ENCODE measurements at places on chromosomes 7 and 10. TPM values are rescaled to one million over a fixed set of nuclear protein-coding genes. Genes with fewer than 3 reads are reported as not detected.

Gene CNTNAP2
- 0.03 TPM for total RNA-seq

Gene DLD
- total RNA-seq, result 92.6 TPM

Gene BEND7
- total RNA-seq, result 12.0 TPM

Gene EFCAB10
- 3.6 TPM for total RNA-seq

Gene GHRHR
- total RNA-seq, result not detected

Gene DUSP5
- 98.6 TPM for total RNA-seq

Gene USP6NL
- total RNA-seq, result 11.3 TPM

Gene LRIT1
- total RNA-seq, result not detected

Measured in A549 treated with CpdA at 1 μM for 4 hours (cell line).